ENCODE measurements at places on chromosomes 13 and 19. TPM values are rescaled to one million over a fixed set of nuclear protein-coding genes. Genes with fewer than 3 reads are reported as not detected.

Gene SLC1A5
- 117 TPM for total RNA-seq

Gene FPR2
- total RNA-seq, result not detected

Gene RFPL4A
- not detected for total RNA-seq

Gene KLK15
- total RNA-seq, result 1.3 TPM

Gene PRRG2
- 17.0 TPM for total RNA-seq

Gene RYR1
- total RNA-seq, result not detected

Gene PSG11
- total RNA-seq, result not detected

Gene BEST2
- not detected for total RNA-seq

Gene ZNF554
- total RNA-seq, result 2.3 TPM

Gene KL
- total RNA-seq, result not detected

Gene KLF1
- not detected for total RNA-seq

Gene ATP4B
- total RNA-seq, result not detected

All from PC-3 (cell line).